ENCODE measurements at places on chromosomes 1 and 21.

- DNase-seq = no peak
Observed at GRCh38 chr1:45200906-45201500, 5.4 kb downstream of the ZSWIM5 start.

- peak; percentile 79 for DNase-seq
Observed at GRCh38 chr21:14527696-14528652, 18.1 kb downstream of the SAMSN1 start.

DNA sequence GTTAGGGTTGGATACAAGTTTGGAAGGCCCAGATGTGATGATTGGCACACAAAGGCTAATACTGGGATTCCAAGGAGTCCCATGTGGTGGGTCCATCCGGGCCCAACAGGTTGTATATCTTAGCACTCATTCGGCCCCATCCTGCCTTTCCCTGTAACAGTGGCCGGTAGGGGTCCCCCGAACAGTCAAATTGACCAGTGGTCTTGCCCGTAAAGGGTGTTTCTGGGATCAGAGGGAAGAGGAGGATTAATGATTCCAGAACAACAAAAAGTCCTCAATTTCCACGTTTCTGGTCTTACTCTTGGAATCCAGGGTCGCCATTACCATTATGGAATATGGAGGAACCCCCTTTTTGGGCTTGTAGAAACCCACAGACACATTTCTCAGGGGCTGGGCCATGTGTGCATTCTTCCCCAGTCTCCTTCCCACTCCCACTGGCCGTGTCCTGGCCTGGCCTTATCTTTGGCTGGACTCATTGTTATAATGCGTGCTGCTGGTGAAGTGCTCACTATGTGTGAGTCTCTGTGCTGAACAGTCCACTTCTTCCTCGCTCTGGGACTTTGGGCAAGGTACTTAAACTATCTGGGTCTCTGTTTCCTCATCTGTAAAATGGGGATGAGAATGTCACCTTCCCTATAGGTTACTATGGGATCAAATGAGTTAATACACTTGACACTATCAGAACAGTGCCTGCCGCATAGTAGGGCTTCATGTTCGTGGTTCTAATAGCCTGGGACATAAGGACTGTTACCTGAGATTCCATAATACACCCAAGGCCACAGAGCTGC, 161.8 kb downstream of the DYRK1A start:
- DNase-seq = no peak

GRCh38 chr1:40948741-40949443, 30.6 kb upstream of the CTPS1 start:
- peak; percentile 81 for DNase-seq

- DNase-seq = no peak
Observed at GRCh38 chr1:66364578-66365391, 169.2 kb upstream of the SGIP1 start.

- DNase-seq = peak; percentile 45
Observed at GRCh38 chr1:150061632-150062101, 5.9 kb upstream of the VPS45 start.

DNA sequence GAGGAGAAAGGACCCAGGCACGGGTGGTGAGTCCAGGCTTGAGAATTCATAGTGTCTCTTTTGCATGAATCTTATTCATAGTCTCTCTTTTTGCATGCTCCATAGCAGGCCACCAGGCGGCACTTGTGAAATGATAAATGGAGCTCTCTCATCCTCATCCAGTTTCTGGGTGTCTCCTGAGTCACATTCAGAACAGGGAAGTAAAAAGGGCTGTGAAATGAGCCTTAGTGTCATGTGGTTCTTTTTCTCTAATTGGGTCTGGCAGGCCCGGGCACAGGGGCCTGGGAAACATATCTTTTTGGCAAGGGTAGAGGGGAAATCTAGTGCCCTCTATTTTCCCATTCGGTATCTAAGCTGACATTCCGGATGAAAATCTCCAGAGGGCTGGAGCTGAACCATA, 19.1 kb upstream of the NCF2 start:
- peak; percentile 91 for DNase-seq

- DNase-seq = no peak
Observed at GRCh38 chr21:32653326-32653901, 41.2 kb upstream of the CFAP298 start.

DNA sequence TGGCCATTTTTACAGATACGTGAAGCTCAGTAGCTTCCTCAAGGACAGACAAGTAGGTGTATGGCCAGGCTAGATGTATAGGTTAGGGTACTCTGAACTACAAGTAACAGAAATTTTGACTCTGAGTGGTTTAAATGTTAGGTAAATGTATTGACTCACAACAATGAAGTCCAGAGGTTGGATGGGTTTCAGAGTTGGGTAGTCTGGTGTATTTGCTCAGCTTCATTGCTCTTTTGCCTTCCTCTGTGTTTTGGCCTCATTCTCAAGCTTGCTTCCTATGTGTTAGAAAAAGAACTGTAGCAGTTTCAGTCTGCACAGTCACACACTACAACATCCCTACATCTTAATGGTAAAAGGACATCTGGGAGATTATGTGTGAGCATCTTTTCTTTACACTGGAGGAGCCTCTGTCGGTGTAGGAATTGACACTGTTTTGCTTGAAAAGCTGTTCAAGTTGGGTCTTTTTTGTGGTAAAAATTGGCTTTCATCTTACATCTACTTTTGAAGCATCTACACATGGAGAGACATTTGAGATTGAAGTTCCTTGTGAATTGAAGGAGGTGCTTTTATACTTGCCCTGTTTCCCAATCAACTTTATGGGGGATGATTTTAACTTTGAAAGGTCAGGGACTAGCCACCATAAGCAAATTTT, 64.4 kb downstream of the MAST2 start:
- DNase-seq = no peak

GRCh38 chr21:46095814-46096595, 1.9 kb upstream of the COL6A2 start:
- no peak for DNase-seq

DNA sequence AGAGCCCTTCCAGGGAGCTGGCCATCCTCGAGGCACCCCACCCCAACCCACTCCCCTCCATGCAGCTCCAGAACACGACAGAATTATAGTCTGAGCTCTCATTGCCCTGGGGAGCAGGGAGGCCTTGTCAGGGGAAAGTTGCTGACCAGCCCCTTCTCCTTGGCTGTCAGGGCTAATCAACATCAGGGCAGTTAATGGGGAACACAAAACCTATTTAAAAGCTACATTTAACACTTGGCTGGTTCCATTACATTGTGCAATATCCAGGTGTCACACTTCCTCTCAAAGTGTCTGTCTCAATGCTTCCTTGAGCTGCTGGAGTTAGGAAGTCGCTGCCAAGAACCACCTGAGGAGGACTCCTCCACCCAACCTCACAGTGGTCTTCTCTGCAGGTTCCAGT, 111.8 kb upstream of the GRIK3 start:
- no peak for DNase-seq

GRCh38 chr1:55259911-55260609, 44.9 kb upstream of the USP24 start:
- DNase-seq = peak; percentile 27

DNA sequence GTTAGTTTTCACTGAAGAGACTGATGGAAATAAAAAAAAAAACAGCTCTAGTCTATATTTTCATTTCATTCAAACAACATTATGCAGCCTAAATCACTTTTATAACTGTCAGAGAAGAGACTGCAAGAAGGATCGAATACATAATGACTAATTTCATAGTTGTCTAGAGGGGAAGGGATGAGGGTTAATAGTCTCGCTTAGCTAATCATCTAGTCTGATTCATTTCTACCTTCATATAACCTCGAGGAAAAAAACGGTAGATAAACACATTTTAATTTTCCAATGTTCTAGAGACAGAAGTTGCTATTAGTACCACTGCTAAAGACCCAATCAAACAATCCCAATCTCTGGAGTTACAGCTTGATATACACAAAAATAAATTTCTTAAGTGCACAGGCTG, 3.5 kb downstream of the FUBP1 start:
- DNase-seq = no peak

GRCh38 chr21:38917043-38917774, 111.5 kb downstream of the ETS2 start:
- no peak for DNase-seq

DNA sequence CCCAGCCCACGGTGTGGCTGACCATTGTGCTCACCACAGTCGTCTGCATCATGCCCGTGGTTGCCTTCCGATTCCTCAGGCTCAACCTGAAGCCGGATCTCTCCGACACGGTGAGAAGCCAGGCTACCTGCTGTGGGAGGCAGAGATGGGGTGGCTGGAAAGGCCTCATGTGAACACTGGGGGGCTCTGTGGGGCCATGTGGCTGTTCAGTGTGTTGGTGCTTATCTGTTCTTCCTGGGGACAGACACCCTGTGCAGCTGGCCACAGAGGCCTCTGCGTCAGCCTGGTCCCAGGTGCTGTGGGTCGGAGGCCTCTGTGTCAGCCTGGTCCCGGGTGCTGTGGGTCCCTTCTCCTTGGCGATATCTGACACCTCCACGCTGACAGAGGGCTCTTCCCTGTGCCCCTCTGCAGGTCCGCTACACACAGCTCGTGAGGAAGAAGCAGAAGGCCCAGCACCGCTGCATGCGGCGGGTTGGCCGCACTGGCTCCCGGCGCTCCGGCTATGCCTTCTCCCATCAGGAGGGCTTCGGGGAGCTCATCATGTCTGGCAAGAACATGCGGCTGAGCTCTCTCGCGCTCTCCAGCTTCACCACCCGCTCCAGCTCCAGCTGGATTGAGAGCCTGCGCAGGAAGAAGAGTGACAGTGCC, 23.2 kb downstream of the ATP8B2 start:
- no peak for DNase-seq

DNA sequence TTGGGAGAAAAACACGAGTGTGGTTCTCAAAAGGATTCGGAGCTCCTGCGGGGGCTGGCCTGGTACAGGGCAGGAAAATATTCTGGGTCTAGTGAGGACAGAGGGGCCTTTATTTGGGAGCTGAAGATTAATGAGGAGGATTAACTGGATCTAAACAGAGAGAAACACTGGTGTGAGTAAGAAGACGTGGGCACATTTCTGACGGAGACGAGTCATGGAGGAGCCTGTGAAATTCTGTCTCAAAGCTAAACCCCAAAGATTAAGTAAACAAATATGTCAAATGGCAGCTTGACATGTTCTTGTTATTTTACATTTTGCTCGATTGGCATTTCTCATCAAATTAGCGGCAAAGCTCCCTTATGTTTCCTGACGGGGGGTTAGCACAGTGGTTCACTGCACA, 12.8 kb downstream of the PROK1 start:
- peak; percentile 16 for DNase-seq

DNA sequence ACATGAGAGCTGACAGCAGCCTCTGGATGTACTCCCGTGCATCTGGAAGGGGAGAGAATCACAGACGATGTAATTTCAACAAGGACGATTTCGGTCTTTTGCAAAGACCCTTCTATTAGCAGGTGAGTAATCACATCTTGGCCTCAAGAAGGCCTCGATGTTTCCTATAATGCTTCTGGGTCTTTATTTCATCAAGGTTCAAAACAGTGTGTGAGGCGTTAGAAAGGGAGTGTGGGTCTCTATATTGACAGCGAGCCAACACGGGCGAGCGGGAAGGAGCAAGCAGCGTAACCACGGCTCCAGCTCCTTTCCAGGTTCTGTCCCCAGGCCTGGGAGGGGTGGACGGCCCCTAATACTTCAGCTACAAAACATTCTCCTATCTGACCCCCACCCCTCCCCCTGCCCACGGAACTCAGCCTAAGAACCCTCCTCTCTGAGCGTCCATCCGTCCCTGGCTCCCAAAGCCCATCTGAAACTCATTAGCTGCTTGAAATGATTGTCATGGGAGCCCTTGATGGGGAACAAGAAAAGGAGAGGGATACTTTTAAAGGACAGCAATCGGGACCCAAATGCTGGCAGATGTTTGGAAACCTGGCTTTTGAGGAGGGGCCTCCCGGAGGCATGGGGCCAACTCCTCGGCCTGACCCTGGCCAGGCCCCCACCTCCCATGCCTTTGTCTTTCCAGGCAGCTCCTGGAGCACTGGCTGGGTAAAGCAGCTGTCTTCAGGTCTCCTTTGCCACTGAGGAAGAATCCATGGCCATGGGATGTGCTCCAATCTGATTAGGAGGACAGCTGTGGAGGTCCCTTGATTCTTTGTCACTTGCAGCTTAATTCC, 250.8 kb downstream of the FOXD2 start:
- no peak for DNase-seq

GRCh38 chr1:203720242-203720641, 44.7 kb upstream of the LAX1 start:
- DNase-seq = no peak

DNA sequence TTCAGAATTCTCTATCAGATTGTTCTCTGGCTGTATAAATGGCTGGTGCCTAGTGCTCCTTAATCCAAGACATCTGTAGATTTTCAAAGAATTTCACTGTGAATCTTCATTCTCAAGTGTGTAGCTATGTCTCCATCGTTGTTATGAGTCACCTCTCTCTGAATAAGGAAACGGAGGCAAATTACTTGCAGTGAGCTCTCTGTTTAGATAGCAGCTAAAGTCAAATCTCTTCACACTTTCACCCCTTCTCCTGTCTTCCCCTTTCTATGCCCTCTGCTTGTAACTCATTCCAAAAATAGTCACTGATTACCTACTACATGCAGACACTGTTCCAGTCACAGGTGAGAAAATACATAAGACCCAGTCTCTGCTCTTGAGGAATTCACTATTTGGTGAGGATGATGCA, 39.7 kb downstream of the CHML start:
- peak; percentile 53 for DNase-seq

GRCh38 chr1:117942293-117942692, 12.8 kb downstream of the WDR3 start:
- DNase-seq = no peak

DNA sequence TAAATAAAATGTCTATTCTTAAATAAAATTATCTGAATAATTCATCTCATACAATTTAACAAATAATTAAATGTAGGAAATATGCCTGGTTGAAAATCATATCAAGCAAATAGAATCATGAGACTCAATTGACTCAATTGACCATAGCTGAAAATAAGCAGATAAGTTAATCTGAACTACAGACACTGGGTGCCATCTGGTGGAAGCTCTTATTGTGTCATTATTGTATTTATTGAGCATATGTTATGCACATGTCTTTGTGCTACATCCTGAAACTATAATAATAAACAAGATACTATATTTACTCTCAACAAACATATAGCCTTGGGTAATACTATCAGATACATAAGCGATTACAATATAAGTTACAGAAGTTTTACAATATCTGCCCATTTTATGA, 41.0 kb downstream of the BRINP3 start:
- DNase-seq = peak; percentile 4

DNA sequence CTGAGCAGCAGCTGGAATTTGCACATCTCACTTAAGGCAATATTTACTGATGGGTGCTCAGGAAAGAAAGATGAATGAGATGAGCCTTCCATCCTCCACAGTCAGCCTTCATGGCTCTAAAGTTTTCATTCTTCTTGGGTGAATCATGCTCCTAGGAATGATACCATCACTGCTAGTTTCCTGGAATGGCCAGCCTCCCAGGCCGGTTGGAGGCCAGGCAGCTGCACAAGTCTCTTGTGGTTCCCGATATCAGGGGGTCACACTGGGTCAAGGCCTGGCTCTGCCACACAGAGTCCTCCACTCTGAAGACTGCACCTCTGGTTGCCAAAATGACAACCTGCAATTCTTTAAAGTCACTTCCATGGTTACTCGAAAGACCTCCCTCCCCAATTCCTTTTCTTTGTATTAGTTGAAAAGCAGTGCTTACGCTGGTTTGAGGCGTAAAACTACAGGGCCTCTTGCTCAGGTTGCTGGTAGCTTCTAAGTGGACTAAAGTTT, 46.2 kb upstream of the PALMD start:
- DNase-seq = no peak

- DNase-seq = peak; percentile 31
Observed at GRCh38 chr1:50424045-50424883, 1.0 kb upstream of the DMRTA2 start.

GRCh38 chr1:37453647-37454046, 20.7 kb upstream of the ZC3H12A start:
- DNase-seq = no peak

- DNase-seq = no peak
Observed at GRCh38 chr1:156925154-156926010, 5.0 kb downstream of the LRRC71 start.

Measured in suppressor macrophage treated with lipopolysaccharide for 4 hours (primary cell).